ENCODE measurements at places on chromosomes 4 and X.

GRCh38 chr4:4477391-4477790 lies 64.5 kb downstream of the STX18 start:
- DNase-seq: no peak

GRCh38 chr4:134544303-134544770 lies 342.7 kb upstream of the PABPC4L start:
- DNase-seq: no peak

GRCh38 chrX:40298572-40299479 lies 201.1 kb upstream of the BCOR start:
- no peak for DNase-seq

- no peak for DNase-seq
Measured at GRCh38 chr4:82373486-82373815, 340 bp downstream of the HNRNPD start.

DNA sequence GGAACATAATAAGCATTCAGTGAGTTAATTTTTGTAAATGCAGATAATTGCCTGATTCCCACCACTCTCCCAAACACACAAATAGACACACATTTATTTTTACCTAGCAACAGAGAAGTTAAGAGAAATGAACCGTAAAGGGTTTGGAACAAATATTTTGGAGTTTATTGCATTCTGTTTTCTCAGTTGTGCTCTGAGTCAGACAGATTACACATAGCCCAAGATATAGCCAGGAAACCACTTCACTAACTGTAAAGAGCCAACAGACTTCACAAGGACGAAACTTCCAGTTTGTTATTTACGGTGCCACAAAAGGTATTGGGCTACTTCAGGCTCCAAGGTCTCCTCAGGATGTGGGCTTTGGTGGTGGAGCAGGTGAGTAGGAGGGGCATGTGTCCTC lies 217.0 kb downstream of the BMPR1B start:
- DNase-seq: no peak

GRCh38 chr4:119629142-119629471 lies 503 bp upstream of the PDE5A start:
- DNase-seq: no peak

GRCh38 chr4:186192066-186192612 lies 772 bp downstream of the CYP4V2 start:
- no peak for DNase-seq

DNA sequence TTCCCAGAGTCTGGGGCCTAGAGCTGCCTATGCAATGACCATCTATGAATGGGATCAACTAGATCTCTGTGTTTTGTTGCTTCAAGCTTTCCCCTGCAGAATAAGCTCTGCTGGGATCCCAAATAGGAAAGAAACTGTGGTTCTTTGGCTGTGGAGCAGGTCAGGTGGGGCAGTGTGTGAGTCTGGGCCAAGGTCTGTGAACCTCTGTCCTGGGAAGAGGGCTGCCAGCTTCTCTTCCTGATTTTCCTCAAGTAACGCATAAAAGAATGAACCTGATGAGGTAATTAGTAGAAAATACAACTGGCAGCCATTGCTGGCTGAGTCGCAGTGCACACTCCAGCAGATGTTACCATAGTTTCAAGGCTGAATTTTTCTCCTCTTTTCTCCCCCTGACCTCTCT lies 4.6 kb upstream of the PIN4 start:
- no peak for DNase-seq

GRCh38 chr4:185764876-185765275 lies 47.1 kb downstream of the SORBS2 start:
- no peak for DNase-seq

GRCh38 chr4:20592663-20593062 lies 107.6 kb upstream of the PACRGL start:
- no peak for DNase-seq

DNA sequence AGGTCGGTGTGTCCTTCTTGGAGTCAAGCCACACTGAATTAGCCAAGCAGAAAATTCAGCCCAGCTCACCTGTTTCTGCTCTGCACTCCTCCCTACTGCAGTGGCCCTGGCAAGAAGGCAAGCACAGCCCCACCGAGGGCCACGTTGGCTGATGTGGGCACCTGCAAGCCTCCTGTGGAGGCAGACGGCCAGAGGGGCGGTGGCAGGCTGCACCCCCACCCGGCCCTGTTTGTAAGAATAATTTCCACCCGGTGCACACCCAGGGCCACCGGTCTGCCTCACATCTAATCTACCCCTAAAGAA lies 18.8 kb downstream of the PPP2R2C start:
- no peak for DNase-seq

DNA sequence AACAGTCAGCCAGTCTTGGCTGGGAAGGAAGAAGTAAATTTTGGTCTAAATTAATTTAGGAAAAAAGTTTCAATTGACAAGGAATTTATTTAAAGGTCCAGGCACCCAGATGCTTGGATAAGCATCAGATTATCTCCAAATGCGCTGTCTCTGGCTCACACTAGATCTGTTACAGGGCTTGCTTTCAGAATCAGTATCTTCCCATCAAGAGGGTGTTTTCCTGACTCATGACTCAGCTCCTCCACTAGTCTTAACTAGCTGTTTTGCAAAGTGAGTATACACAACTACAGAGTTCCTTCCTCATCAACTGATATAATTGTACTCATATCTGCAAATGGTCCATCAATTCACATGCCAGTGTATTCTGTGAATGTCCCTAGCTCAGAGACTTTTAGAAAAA lies 482.1 kb upstream of the CPEB2 start:
- no peak for DNase-seq

GRCh38 chr4:7320206-7320797 lies 114.4 kb downstream of the PSAPL1 start:
- DNase-seq: no peak

Data from stimulated activated CD4-positive, alpha-beta T cell treated with anti-CD3 and anti-CD28 coated beads, Interleukin-1b, Interleukin-23, amount 100 ng/mL, for 24 hours (primary cell).